ENCODE measurements at places on chromosomes 2 and 18. TPM values are rescaled to one million over a fixed set of nuclear protein-coding genes. Genes with fewer than 3 reads are reported as not detected.

LPIN1 gene
- total RNA-seq, result 25.6 TPM

RNF138 gene
- 39.1 TPM for total RNA-seq

DRC1 gene
- 3.0 TPM for total RNA-seq

CD8B2 gene
- total RNA-seq, result under 0.01 TPM

ST6GAL2 gene
- total RNA-seq, result 76.0 TPM

IL36A gene
- not detected for total RNA-seq

CHN1 gene
- total RNA-seq, result 41.1 TPM
